SHP77 treated with DMSO at 0.1 percent for 48 hours (cell line): ENCODE measurements at places on chromosomes 13 and 19.

DNA sequence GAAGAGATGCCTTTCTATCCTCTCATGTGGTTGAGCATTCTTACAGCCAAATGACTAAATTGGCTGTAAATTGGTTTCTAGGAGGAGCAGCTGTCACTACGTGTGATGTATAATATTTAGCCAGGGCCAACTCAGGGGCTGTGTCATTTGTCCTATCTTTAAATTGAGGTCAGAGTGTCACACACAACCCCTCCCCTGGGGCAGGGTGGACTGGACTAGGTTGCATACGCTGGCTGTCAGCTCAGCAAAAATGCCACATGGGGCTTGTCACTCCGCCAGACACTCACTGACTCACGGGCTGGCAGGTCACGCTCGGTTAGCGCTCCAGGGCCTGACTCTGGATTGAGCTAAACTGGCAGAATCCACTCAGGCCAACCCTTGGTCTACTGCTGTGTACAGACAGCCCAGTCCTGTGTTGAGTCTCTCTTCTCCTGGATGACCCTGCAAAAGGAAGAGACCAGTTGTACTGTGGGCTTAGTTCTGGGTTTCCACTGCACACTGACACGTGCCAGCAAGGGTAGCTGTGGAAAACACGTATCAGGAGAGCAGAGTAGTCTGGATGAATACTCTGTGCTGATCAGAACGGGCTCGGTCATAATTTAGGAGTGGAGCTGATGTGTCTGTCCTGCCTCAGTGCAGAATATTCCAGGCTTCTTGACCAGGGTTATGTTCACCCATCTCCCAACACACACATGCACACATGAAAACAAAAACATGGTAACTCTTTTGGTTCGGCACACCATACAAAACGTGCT, 29.1 kb downstream of the SHISA2 start:
- peak; percentile 48 for DNase-seq

DNA sequence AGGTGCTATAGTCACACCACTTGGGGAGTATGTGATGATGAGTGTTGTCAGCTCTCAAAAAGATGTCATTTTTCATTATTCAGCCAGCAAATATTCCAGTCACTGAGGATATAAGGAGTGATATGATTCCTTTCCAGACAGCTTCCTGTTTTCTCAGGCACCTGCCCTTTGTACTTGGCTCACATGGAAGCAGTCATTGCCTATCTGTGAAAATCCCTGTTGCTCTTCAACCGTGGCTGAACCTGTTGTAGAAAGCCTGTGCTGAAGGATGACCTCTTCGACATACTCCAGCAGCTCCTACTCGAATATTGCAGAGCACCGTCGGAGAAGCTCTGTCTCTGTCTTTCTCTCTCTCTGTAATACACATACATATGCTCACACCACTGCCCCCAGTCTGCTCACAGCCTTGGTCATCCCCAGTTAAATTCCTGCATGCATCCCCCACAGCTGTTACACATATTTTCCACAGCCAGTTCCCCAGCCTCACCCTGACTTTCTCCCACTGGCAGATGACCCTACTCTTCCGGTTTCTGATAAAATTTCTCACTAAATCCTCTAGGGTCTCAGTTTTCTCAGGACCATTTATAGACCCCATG, 204.2 kb upstream of the ARGLU1 start:
- DNase-seq: no peak

DNA sequence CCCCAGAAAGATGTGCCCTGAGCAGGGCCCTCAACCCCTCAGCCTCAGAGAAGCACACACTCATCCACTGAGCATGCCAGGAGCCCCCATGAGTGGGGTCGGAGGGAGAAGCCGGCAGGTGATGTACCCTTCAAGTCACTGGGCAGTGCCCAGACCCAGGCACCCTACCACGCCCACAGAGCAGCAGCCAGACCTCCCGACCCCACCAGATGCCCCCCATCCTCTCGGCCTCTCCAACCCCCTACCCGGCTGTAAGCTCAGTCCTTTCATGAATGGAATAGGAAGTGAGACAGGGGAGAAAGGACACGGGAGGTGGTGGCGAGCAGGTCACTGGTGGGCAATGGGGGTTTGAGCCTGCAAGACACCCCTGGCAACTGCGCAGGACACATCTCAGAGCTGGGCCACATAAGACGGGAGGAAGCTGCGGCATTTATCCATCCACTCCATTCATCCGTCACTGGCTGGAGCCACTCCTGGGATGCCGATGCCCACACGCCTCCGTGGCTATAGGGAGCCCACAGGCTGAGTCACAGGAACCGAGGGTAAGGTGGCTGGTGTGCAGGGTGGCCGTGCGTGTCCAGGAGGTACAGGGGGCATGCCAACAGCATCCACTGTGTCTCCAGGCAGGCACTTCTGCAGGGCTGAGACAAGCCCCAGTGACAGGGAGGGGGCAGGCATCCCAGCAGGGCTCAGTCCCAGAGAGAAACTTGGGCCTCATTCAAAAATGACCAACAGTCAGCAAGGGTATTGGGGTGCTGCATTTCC, 23.8 kb upstream of the VSTM2B start:
- no peak for DNase-seq

DNA sequence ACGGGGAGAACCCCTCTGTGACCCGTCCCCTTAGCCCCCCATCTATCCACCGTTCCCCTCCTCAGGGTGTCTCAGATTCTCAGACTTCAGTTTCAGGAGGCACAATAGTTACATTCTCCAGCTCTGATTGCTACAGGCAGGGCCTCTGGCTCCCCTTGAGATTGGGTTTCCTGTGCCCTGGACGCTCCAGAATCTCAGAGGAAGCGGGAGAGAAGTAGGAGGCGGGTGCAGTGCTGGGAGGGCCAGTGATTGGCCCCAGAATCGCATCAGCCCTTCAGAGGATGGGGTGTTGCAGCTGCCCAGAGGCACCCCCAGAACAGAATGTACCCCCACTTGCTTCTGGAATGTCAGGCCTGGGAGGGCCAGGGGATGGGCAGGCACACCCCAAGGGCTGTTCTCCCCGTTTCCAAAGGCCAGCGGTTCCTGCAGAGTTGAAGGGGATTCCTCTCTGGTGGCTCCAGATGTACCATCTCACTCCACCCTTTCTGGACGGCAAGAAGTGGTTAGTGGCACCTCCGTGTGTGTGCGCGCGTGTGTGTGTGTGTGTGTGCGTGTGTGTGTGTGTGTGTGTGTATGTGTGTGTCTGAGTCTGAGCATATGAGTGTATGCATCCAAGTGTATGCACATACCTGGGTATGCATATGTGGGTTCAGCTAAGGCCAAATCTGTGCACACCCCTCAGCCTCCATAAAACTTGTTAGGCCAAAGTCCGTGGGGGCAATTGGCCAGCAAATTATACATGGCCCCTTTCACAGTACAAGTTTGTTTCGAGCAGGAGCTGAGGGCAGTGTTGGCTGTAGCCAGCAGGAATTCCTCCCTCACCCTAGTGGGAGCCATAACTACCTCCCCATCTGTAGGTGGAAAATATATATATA, 35.5 kb downstream of the LYL1 start:
- DNase-seq: no peak

GRCh38 chr19:46748325-46749109, 2.3 kb upstream of the STRN4 start:
- no peak for DNase-seq

DNA sequence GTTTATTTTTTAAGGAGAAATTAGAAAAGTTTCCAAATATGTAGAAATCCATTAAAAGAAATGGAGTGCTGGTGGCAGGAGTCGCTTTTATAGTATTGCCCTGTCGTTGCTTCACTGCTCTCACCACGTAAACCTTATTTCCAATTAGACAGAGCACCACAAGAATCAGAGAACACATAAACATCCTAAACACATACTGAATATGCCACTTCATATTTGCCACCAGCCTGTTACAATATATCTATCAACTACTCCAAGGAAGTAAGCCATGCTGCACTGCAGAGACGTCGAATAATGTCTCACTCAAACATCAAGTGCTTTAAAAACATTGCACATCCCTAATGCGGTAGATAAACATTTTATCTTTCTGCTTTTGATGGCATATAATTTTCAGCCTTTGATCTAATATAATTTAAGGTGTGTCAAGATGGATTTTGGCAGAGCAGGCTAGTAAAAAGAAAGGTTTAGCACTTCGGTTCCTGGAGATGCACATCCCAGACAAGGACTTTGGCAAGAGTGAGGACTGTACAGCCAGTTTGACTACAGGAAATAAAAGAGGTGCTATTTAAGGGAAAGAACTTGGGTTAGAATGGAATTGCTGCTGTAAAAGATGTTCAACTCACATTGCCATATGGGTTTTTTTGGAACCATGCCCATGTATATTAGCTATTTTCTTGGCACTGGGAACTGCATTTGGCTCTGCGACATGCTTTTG, 932.3 kb downstream of the EFNB2 start:
- no peak for DNase-seq

- DNase-seq: no peak
These were observed 624.8 kb downstream of the LIG4 start for GRCh38 chr13:107590556-107590955.

- DNase-seq: no peak
These were observed 618 bp downstream of the THSD8 start for GRCh38 chr19:12802267-12803106.

- DNase-seq: no peak
These were observed 7.0 kb upstream of the MYDGF start for GRCh38 chr19:4676955-4677731.

GRCh38 chr13:50575138-50575537, 268.4 kb downstream of the DLEU7 start:
- DNase-seq: no peak

- no peak for DNase-seq
These were observed 111.5 kb upstream of the ZNF507 start for GRCh38 chr19:32233885-32234284.
